ENCODE measurements at places on chromosomes 13 and 19.
A peak's percentile ranks its signal among the peaks of the same experiment; 100 is the strongest.

GRCh38 chr13:91567485-91568207 is 169.2 kb downstream of the GPC5 start:
- no peak overlapping the region for H3K27ac ChIP-seq
- H3K4me3 ChIP-seq = no peak overlapping the region
- no peaks in the 10 kb centered on the region for H3K4me1 ChIP-seq
- no peaks in the 10 kb centered on the region for H3K36me3 ChIP-seq
- no peaks in the 10 kb centered on the region for H3K27me3 ChIP-seq
- no peak for DNase-seq

DNA sequence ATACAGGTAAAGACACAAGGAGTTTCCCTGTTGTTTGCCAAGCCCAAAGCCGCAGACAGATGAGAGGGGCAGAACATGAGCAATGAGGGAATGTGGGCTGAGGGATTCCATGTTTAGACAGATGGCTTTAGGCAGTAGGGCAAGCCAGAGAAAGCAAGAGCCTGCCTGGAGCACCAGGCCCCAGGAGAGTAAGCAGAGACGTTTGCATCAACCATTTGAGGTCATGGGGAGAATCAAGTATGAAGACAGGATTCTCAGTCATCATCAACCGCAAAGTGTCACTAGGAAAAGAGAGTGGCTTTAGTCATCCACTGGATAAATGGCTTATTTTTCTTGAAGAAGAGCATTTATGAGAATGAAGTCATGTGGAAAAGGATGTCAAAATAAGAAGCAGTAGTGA is 184.7 kb downstream of the COG6 start:
- no peak overlapping the region for H3K27ac ChIP-seq
- H3K27me3 ChIP-seq = no peaks in the 10 kb centered on the region
- DNase-seq = no peak
- H3K4me3 ChIP-seq = no peak overlapping the region
- no peaks in the 10 kb centered on the region for H3K4me1 ChIP-seq

- no peak overlapping the region for H3K4me3 ChIP-seq
- peaks cover 11% of the 10 kb centered on the region for H3K4me1 ChIP-seq
- DNase-seq = no peak
Observed at GRCh38 chr13:27962128-27962841, 6.8 kb downstream of the CDX2 start.

DNA sequence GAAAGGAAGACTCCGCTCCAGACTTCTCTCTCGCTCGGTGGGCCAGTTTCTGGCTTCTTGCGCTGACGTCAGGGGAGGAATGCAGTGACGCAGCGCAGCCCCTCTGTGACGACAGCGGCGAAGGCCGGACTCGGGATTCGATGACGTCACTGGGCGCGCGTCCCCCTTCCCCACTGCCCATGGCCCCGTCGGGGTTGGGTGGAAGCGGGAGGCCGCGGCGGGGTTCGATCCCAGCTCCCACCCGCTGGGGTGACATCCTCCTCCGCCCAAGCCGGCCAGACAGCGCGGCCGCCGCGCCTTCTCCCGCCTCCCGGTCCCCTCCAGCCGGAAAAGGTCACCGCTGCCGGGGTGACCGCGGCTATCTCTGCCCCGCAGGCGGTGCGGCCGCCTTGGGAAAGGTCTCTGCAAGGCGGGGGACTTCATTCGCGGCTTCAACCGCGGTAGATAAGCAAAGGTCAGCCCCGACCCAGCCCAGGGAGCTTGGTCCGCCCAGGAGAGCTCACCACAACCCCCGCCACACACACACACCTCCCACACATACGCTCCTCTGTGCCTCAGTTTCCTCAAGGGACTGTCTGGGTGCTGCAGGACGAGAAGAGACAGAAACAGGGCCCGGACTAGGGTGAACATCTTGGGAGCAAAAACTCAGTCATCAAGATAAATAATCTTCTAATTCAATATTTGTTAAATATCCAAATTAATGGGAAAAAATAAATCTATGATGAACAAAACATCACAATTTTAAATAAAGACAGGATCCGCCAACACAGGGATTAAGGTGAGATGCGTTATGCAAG is 844 bp upstream of the RFX1 start:
- no peaks in the 10 kb centered on the region for H3K27me3 ChIP-seq
- H3K4me3 ChIP-seq = peak overlapping the region; percentile 93
- peaks cover 35% of the 10 kb centered on the region for H3K4me1 ChIP-seq
- peak overlapping the region; percentile 99 for H3K27ac ChIP-seq

- H3K36me3 ChIP-seq = no peaks in the 10 kb centered on the region
- H3K27me3 ChIP-seq = no peaks in the 10 kb centered on the region
- no peak for DNase-seq
- no peak overlapping the region for H3K27ac ChIP-seq
- H3K4me3 ChIP-seq = no peak overlapping the region
Observed at GRCh38 chr13:86355301-86355700, 556.1 kb upstream of the SLITRK6 start.

- no peak overlapping the region for H3K4me3 ChIP-seq
- no peak for DNase-seq
- no peaks in the 10 kb centered on the region for H3K36me3 ChIP-seq
- peaks cover 23% of the 10 kb centered on the region for H3K4me1 ChIP-seq
Observed at GRCh38 chr13:28475916-28476725, 18.8 kb downstream of the FLT1 start.

DNA sequence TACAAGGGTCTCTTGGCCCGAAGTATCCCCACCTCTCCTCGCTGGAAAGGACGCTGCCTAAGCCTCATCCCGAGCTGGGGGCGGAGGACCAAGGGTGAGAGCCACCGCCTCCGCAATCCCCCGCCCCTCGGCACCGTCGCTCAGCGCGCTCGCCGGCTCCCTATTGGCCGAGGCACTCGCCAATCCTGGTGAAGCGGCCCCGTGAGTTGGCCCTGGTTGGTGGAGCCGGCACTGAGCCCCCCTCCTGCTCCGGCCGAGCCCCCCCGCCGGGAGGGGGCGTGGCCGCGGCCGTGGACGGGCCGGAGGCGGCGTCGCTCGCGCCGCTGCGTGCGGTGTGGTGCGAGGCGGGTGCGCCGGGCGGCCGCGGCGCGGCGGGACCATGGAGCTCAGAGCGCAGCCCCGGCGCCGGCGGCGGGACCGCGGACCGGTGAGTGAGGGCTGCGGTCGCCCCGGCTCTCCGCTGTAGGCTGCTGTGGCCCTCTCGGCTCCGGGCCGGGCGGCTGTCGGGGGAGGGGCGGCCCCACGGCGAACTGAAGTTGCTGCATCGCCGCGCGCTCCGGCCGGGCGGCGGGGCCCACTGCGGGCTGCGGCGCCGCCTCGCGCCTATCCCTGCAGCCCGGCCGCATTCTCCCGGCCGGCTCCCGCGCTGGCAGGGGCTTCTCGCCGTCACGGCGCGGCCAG is at the start of gene WASF3:
Gene WASF3, plus strand, starts transcription at position 291 of the 681 bp plus-strand sequence. CDS start 84,588 bp downstream, outside the sequence.
- H3K4me3 ChIP-seq = peak within 1 kb of the TSS; percentile 91
- no peaks in the 10 kb centered on the region for H3K36me3 ChIP-seq
- DNase-seq = peak; percentile 57
- peaks cover 14% of the 10 kb centered on the region for H3K4me1 ChIP-seq

DNA sequence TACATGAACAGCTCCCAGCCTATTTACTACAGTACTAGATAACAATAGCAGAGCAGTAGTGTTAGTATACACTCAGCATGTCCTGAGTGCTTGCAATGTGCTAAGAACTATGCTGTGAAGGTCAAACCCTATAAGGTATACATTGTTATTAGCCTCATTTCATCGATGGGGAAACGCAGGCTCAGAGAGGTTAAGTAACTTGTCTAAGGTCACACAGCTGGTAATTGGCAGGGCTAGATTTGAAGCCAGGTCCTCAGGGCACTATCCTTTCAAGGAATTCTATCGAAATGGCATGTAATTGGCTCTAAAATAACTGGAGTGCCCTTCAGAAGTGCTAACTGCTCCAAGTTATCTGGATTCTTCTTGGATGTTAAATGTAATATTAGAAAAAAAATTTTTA is 295.6 kb downstream of the ZNF536 start:
- no peaks in the 10 kb centered on the region for H3K27me3 ChIP-seq
- no peak for DNase-seq
- no peaks in the 10 kb centered on the region for H3K36me3 ChIP-seq
- no peak overlapping the region for H3K4me3 ChIP-seq
- H3K27ac ChIP-seq = no peak overlapping the region

DNA sequence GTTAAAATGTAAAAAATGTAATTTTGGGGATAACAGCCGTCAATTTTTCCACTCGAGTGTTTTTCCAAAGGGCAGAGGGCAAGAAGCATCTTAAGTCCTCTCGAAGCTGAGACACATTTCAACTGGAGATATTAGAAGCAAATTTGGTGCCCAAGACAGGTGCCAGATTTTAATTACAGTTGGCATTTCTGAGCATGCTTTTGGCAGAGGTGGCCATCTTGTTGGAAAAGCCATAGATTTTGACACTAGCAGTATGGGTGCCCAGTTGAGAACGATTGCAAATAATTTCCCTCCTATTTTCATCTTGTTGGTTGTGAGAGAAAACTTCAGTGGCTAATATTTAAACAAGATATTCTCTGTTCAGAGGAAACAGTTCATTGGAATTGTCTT is 146.3 kb downstream of the TM9SF2 start:
- no peaks in the 10 kb centered on the region for H3K36me3 ChIP-seq
- H3K27ac ChIP-seq = no peak overlapping the region
- peaks cover 6% of the 10 kb centered on the region for H3K4me1 ChIP-seq
- DNase-seq = no peak

DNA sequence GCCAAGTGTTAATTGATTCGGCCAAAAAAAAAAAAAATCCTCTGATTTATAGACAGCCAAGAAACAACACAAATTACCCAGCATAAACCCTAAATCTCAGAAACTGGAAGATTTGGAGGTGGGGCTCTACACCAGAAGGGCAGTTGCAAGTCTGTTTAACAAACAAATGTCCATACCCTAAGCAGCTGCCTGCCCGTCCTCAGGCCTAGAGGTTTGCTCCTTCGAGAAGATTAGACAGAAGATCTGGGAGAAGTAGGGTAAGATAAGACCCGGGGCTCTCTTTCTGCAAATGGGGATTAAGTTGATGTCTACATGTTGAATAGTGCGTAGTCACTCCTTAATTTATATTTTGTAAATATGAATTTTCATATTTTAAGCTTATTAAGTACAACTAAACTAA is 3.4 kb upstream of the N4BP2L1 start:
- peaks cover 14% of the 10 kb centered on the region for H3K4me1 ChIP-seq
- H3K27me3 ChIP-seq = no peaks in the 10 kb centered on the region
- H3K36me3 ChIP-seq = no peaks in the 10 kb centered on the region
- H3K4me3 ChIP-seq = no peak overlapping the region
- no peak for DNase-seq

DNA sequence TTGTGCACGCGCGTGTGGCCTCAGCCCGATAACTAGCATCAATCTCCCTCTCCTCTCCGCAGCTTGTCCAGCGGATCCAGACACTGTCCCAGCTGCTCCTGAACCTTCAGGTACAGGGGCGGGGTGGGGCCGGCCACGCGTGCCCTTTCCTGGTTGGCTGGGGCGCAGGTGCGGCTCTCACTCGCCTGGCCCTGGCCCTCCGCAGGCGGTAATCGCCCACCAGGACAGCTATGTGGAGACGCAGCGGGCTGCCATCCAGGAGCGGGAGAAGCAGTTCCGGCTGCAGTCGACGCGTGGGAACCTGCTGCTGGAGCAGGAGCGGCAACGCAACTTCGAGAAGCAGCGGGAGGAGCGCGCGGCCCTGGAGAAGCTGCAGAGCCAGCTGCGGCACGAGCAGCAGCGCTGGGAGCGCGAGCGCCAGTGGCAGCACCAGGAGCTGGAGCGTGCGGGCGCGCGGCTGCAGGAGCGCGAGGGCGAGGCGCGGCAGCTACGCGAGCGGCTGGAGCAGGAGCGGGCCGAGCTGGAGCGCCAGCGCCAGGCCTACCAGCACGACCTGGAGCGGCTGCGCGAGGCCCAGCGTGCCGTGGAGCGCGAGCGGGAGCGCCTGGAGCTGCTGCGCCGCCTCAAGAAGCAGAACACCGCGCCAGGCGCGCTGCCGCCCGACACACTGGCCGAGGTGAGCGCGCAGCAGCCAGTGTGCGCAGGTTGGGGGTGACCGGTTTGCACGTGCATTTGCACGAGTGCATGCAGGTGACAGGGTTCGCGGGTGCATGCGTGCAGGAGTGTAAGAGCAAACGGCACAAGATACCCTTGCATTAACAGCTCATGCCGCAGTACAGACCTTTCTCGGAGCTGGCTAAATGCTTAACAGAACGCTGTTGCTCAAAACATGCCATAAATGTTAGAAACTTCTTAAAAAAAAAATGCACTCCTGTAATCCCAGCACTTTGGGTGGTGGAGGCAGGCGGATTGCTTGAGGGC is 21.5 kb downstream of the PEX11G start:
- no peaks in the 10 kb centered on the region for H3K4me1 ChIP-seq
- DNase-seq = no peak
- peaks cover 51% of the 10 kb centered on the region for H3K36me3 ChIP-seq

GRCh38 chr19:28130066-28130511 is 1082.9 kb downstream of the UQCRFS1 start:
- no peak for DNase-seq
- H3K27ac ChIP-seq = no peak overlapping the region
- no peaks in the 10 kb centered on the region for H3K27me3 ChIP-seq
- H3K4me3 ChIP-seq = no peak overlapping the region
- H3K36me3 ChIP-seq = no peaks in the 10 kb centered on the region

- no peak overlapping the region for H3K27ac ChIP-seq
- H3K36me3 ChIP-seq = no peaks in the 10 kb centered on the region
- H3K27me3 ChIP-seq = no peaks in the 10 kb centered on the region
- peaks cover 14% of the 10 kb centered on the region for H3K4me1 ChIP-seq
- no peak overlapping the region for H3K4me3 ChIP-seq
Observed at GRCh38 chr19:47186446-47187334, 44.3 kb downstream of the BBC3 start.

GRCh38 chr19:57587529-57587928 is 3.6 kb downstream of the ZIK1 start:
- H3K27ac ChIP-seq = no peak overlapping the region
- no peaks in the 10 kb centered on the region for H3K27me3 ChIP-seq
- H3K4me1 ChIP-seq = peaks cover 5% of the 10 kb centered on the region
- no peak overlapping the region for H3K4me3 ChIP-seq
- H3K36me3 ChIP-seq = peaks cover 31% of the 10 kb centered on the region
- DNase-seq = no peak

GRCh38 chr19:2483084-2483483 is 7.2 kb downstream of the GADD45B start:
- no peaks in the 10 kb centered on the region for H3K27me3 ChIP-seq
- H3K4me1 ChIP-seq = peaks cover 9% of the 10 kb centered on the region
- no peak overlapping the region for H3K4me3 ChIP-seq
- no peak for DNase-seq
- H3K27ac ChIP-seq = no peak overlapping the region

- H3K27me3 ChIP-seq = no peaks in the 10 kb centered on the region
- no peaks in the 10 kb centered on the region for H3K4me1 ChIP-seq
- H3K27ac ChIP-seq = no peak overlapping the region
- no peak for DNase-seq
- no peak overlapping the region for H3K4me3 ChIP-seq
- H3K36me3 ChIP-seq = no peaks in the 10 kb centered on the region
Observed at GRCh38 chr13:111895896-111896821, 170.8 kb upstream of the SOX1 start.
